ENCODE measurements at places on chromosomes 1 and 21. TPM values are rescaled to one million over a fixed set of nuclear protein-coding genes. Genes with fewer than 3 reads are reported as not detected.

FAM229A gene
- total RNA-seq = 11.8 TPM

DNA sequence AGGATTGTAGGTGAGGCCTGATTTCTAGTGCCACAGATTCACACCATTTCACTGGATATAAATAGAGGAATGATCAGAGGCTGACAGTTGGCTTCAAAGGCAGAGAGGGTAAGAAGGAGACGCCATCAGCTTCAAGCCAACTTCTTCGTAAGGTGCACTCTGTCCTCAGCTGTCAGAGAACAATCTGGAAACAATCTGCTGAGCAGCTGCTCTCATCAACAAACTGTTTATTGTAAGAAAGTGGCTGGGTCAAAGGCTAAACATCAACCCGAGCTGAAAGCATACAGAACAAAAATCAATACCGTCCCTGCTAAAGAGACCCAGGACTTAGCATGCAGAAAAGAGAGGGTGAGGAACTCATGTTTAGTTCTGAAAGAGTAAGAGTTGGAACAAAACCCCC lies 48.2 kb downstream of the HLCS start:
- H3K4me3 ChIP-seq = no peak overlapping the region
- H3K27me3 ChIP-seq = no peaks in the 10 kb centered on the region
- H3K36me3 ChIP-seq = no peaks in the 10 kb centered on the region
- H3K27ac ChIP-seq = no peak overlapping the region
- DNase-seq = no peak
- H3K4me1 ChIP-seq = no peaks in the 10 kb centered on the region

GRCh38 chr1:40382601-40383000 lies 9.1 kb downstream of the SMAP2 start:
- H3K36me3 ChIP-seq = no peaks in the 10 kb centered on the region
- peaks cover 39% of the 10 kb centered on the region for H3K4me1 ChIP-seq
- no peak for DNase-seq
- H3K27ac ChIP-seq = no peak overlapping the region
- H3K27me3 ChIP-seq = no peaks in the 10 kb centered on the region

GRCh38 chr1:154998818-154999570 lies 3.6 kb upstream of the ZBTB7B start:
- H3K27ac ChIP-seq = peak overlapping the region; percentile 97
- H3K36me3 ChIP-seq = no peaks in the 10 kb centered on the region
- H3K4me1 ChIP-seq = peaks cover 13% of the 10 kb centered on the region
- H3K4me3 ChIP-seq = peak overlapping the region; percentile 99

DNA sequence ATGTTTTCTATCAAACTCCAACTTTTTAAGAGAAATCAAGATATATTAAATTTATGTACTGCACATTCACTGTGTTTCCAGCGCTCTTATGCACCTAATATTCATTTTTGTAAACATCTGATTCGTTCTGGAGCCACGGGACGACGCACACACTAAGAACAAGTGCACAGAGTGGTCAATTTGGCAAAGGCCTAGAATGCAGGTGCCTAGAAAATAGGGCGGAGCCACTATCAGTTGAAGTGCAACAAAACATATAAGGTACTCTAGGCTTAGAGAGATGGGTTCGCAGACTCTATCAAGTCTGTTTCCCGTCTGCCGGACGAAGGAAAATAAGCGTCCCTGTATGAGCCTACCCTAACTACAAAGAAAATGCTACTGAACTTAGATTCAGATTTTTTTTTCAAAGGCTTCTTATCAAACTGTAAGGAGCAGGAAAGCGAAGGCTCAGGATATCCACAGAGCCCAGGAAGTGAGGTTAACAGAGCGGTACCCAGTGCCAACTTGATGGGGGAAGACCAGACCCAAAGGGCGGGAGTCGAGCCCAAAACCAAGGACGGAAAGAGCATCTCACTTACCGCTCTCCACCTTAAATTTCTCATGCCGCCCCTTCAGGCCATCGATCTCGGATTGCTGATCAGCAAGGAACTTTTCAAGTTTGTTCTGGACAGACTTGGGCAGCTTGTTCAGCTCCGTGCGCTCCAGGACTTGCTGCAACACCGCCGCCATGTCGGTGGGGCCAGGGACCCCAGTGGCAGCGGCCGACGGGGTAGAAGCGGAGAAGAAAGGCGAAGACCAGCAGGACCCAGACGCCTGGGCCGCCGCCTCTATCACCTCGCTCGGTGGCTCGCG lies 526 bp downstream of the TPR start:
- no peak for DNase-seq
- peaks cover 28% of the 10 kb centered on the region for H3K4me1 ChIP-seq
- H3K36me3 ChIP-seq = peaks cover 12% of the 10 kb centered on the region
- H3K4me3 ChIP-seq = peak overlapping the region; percentile 72

DNA sequence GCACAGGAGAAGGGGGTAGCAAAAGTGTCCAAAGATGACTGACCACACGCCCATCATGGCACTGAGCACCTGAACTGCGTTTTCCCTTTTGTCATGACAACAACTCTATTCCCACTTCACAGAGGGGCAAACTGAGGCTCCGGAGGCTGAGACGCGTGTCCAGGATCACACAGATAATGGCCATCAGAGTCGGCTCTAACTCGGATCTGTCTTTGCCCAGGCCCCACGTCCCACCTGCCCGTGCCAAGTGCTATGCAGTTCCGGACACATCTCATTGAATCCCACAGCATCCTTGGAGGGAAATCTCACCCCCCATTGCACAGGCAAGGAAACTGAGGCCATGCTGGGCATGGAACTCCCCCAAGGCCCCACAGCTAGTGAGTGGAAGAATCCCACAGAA lies 62.1 kb downstream of the MATN1 start:
- H3K27me3 ChIP-seq = no peaks in the 10 kb centered on the region
- H3K4me3 ChIP-seq = no peak overlapping the region
- H3K27ac ChIP-seq = no peak overlapping the region
- H3K4me1 ChIP-seq = no peaks in the 10 kb centered on the region
- no peaks in the 10 kb centered on the region for H3K36me3 ChIP-seq

UFC1 gene
- 54.2 TPM for total RNA-seq

- no peaks in the 10 kb centered on the region for H3K36me3 ChIP-seq
- H3K4me3 ChIP-seq = no peak overlapping the region
- no peaks in the 10 kb centered on the region for H3K4me1 ChIP-seq
- no peak overlapping the region for H3K27ac ChIP-seq
- no peaks in the 10 kb centered on the region for H3K27me3 ChIP-seq
These were observed 48.9 kb downstream of the PRKCZ start for GRCh38 chr1:2098839-2099785.

- H3K4me3 ChIP-seq = no peak overlapping the region
- DNase-seq = no peak
- H3K4me1 ChIP-seq = peaks cover 5% of the 10 kb centered on the region
- H3K36me3 ChIP-seq = no peaks in the 10 kb centered on the region
- no peaks in the 10 kb centered on the region for H3K27me3 ChIP-seq
- no peak overlapping the region for H3K27ac ChIP-seq
These were observed 4.8 kb upstream of the ANKRD65 start for GRCh38 chr1:1425753-1426495.

RWDD3 gene
- 7.3 TPM for total RNA-seq

GRCh38 chr1:241101622-241102021 lies 255.4 kb downstream of the RGS7 start:
- H3K27ac ChIP-seq = no peak overlapping the region
- no peak for DNase-seq
- no peaks in the 10 kb centered on the region for H3K36me3 ChIP-seq
- no peaks in the 10 kb centered on the region for H3K4me1 ChIP-seq

Data from thoracic aorta (tissue), 2 donors.